RWPE1 (cell line): ENCODE measurements at places on chromosomes 6 and 20.

- peak; percentile 52 for DNase-seq
Observed at GRCh38 chr20:2872459-2873009, 747 bp upstream of the PTPRA start.

DNA sequence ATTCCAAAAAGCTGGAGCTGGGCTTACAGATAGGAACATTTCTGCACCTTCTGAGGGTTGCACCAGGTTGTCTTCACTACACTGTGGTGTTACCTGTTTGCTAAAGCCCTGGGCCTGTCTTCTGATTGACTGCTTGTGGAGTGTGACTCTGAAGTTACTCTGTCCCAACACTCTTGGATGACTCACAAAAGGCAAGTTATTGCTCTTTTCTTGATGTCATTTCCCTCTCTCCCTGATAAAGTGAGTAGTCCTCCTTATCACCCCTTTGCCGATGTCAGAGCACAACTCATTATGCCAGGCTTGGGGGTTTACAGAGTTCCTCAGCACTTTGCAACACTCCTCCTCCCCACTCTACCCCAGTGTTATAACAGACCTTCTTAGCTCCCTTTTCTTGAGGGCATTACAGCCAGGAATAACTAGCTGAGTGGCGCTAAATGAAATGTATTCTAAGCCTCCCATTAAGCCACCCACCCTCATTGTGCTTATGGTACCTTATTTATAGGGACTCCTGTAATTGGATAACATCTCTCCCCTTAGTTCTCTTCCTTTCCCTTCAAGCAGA is 36.1 kb upstream of the NKX2-4 start:
- DNase-seq, result no peak

DNA sequence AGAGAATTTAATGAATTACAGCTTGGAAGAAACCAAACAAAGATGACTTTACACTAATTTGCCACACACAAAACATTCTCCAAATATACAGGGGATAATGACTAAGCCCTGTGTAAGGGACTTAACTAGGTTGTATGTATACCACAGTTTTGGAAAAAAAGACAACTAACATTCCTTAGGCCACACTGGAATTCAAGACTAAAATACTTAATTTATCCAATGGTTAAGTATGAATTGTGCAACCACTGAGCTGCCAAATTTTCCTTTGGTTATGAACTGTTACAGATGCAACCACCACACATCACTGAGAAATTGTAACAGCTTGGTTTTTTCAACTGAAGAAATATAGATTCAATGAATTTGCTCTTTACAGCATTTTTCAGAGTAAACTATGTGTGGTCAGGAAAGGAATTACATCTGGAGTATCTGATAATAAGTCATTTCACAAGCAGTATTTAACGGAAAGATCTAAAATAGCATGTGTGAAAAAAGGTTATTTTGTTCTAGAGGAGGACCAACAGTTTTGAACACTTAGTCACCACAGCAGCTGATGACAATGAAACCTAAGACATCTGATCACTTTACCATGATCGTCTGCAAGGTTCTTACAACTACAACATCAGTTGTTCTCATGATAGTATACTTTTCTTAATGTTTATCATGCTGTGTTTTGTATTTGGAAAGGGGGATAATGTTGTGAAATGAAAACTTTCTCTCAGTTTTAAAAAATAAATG is 318.8 kb downstream of the BCKDHB start:
- no peak for DNase-seq

GRCh38 chr6:78580923-78581322 is 286.4 kb upstream of the IRAK1BP1 start:
- DNase-seq, result no peak

DNA sequence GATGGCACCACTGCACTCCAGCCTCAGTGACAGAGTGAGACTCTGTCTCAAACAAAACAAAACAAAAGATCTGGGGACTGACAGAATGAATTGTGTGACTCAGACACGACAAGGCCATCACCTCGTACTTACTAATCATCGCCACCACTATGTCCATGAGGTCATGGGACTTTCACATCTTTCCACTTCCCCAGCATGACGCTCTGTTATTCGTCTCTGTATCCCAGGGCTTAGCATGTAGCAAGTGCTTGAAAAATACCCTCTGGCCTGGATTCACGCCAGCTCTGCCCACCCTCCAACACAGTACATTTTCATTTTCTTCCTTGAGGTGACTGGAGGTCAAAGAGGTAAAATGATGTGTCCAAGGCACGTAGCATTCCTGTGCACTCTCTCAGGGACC is 27.8 kb downstream of the FGD2 start:
- DNase-seq, result no peak

GRCh38 chr20:3223651-3223993 is 14.3 kb downstream of the ITPA start:
- no peak for DNase-seq

DNA sequence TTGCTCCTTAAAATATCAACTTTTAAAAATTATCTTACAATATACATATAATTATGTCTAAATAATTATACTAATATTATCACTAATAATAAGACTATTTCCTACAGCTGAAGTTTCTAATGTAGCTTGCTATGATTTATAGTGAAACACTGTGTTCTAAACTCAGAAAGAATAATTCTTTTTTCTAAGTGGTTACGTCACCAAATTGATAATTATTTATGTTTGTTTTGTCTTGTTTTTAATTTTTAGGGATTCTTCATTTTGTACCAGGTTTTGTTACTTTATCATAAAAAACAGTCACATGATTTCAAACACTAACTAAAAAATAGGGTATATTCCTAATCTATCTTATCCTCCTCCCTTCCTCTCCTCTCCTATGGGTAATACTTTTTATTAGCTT is 662.1 kb downstream of the FRK start:
- DNase-seq, result no peak

GRCh38 chr20:35404614-35405259 is 7.0 kb downstream of the UQCC1 start:
- DNase-seq, result no peak
